Activated CD4-positive, alpha-beta T cell treated with anti-CD3 and anti-CD28 coated beads, Interleukin-2, amount 50 U/mL, for 48 hours (primary cell): ENCODE measurements at places on chromosomes 16 and 17.
A peak's percentile ranks its signal among the peaks of the same experiment; 100 is the strongest.

GRCh38 chr17:83152745-83153611, 73.6 kb downstream of the METRNL start:
- DNase-seq: no peak

DNA sequence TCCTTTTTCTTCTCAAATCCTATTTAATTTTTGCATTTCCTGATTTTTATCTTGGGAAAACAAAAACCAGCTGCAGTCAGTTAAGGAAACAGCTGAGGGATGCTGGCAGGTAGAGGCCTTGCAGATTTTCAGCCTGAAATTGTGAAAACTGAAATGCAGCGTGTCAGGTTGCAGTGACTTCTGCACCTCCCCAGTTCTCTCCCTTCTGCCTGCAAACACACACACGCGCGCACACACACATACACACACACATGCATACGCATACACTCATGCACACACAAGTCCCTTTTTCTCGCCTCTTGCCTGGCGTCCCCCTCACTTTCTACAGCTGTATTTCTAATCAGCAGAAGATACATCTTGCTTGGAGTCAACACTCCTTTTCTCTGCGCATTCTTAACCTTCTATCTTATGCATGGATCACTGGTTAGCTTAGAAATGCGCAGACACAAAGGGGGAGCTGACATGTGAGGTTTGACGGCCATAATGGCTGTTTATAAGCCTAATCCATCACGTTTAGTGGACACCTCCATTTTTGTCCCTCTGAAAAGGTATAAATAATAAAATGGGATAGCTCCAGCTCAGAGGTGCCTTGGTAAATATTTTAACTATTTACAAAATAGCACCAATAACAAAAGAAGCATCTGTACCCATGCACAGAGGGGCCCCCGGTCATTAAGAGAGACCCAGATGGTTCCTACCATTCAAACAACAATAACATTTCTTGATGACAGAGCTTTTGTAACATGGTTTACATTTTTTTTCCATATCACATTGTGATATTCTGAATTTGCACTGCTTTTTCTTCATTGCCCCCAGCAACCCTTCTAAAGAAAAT, 392.1 kb upstream of the SALL1 start:
- DNase-seq: no peak

DNA sequence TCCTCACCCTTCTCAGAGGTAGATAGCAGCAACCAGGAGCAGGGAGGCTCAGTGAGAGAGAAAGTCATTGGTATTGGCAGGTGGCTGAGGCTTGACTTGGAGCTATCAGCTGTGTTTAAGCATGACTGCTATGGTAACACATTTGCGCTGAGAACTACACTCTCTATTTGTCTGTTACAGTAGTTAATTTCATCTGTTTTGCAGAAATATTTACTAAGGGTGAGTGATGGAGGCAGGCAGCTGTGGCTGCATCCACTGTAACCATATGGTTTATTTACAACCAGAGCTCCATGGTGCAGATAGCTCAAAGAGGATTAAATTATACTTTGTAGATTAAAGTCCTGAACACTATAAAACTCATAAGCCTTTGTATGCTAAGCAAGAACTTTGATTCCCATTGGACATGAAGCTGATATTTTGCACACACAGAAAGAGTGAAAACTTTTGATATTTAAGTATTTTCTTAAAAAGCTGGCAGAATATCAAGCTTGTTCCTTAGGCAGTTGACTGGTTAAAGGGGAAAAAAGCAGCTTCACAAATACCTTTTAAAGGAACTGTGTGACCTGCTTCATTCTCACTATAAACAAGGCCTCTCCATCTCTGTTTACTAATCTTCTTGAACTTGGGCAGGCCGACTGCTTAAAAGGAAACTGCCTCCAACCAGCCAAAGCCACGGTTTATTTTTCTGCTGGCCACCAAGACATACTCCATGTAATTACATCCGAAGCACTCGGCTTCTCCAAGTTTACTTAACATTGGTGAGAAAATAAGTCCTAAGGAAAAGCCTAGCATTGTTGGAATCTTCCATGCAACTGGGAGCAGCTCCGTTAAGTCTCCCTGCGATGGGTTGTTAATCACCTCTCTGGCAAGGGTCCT, 299.8 kb upstream of the ZFHX3 start:
- DNase-seq: no peak

GRCh38 chr17:57410169-57410568, 153.8 kb downstream of the MSI2 start:
- DNase-seq: no peak

DNA sequence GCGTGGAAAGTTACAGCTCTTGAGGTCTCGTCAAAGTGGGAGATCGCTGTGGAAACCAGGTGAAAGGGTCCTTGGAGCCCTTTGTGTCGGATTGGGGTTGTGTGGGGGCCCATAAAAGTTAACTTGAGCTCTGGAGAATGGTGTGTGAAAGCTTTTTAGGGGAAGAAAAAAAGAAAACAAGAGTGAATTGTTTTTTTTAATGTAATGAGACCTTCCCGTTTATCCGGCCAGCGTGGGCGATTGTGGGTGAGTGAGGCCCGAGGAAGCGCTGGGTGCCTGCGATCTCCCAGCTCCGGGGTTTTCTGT, 150.6 kb downstream of the MSI2 start:
- DNase-seq: no peak

- no peak for DNase-seq
Measured at GRCh38 chr17:75892556-75893224, 4.1 kb downstream of the TRIM65 start.

GRCh38 chr17:37082311-37082860, 133.6 kb downstream of the AATF start:
- DNase-seq: no peak

DNA sequence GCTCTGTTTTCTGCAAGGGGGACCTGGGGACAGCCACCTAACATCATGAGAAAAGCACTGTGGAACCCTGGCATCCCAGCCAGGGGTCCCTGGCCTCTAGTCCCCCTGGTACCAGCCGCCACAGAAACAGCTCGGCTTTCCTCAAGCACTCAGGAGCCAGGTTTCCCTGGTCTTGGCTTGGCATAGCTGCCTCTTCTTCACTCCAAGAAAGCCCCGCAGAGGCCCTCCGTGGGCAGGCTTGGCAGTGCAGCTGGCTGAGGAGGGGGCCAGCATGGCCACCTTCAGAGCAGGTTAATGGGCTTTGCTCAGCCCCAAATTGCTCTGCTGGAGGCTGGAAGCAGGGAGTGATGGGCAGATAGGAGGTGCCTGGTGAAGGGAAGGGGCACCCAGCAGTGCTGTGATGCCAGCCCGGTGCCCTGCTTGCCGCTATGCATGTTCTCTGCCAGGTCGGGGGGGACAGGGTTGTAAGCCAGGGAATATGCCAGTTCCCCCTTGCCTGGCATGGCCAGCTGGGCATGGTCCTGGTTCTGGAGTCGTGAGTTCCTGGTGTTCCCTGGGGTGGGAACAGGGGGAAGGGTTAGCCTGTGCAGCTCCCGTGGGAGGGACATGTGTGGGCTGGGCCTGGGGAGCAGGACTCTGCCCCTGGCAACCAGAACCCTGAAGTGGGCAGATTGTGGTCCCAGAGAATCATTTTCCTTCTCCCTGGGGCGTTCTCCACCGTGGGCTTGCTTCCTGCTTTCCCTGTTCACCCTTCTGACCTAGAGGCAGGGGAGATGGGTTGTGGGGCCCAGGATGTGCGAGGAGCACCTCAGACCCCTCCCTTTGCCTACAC, 3.2 kb downstream of the ANKRD13B start:
- no peak for DNase-seq

DNA sequence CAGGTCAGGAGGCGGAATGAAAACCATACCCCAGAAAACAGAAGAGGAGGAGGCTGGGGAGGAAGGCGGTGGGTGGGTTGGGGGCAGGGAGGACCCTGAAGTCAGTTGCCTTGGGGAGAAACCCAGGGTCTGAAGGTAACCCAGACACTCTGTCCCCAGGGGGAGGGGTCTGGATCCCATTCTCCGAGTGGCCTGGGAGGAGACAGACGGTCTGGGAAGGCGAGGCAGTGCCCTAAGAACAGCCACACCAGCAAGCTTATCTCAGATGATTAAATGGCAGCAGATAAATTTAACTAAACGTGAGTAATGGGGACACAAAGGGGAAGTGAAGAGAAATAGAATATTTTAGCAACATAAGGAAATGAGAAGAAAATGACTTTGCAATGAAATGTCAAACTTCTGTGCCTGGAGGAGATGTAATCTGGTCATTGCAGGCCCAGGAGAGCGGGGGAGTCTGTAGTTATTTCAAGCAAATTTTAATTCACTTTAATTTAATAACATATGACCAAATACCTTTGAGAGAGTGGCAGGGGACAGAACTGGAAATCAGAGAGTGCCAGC, 21.4 kb upstream of the ZFP90 start:
- no peak for DNase-seq

- DNase-seq: peak; percentile 68
Measured at GRCh38 chr17:35089586-35090296, 26.2 kb upstream of the RFFL start.

DNA sequence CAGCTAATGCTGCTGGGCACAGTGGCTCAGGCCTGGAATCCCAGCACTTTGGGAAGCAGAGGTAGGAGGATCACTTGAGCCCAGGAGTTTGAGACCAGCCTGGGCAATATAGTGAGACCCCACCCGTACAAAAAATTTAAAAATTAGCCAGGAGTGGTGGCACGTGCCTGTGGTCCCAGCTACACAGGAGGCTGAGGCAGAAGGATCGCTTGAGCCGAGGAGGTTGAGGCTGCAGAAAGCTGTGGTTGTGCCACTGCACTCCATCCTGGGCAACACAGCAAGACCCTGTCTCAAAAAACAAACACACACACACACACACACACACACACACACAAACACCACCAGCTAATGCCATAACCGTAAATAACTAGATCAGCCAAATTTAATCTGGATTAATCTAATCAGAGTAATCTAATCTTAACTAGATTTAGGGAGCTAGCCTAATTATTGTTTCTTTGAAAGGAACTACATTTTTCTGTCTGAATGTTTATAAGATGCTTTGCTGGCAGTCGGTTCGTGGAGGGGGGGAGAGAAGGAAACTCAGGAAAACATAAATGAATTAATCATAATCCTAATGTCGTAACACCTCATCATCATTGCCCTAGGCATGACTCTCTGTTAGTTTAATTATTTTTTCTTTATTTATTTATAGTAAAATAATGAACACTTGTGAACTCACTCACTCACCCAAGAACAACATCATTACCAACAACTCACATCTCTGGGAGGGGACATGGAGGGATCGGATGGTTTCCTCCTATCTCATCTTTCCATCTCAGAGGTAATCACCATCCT, 12.5 kb upstream of the RBBP6 start:
- DNase-seq: no peak

DNA sequence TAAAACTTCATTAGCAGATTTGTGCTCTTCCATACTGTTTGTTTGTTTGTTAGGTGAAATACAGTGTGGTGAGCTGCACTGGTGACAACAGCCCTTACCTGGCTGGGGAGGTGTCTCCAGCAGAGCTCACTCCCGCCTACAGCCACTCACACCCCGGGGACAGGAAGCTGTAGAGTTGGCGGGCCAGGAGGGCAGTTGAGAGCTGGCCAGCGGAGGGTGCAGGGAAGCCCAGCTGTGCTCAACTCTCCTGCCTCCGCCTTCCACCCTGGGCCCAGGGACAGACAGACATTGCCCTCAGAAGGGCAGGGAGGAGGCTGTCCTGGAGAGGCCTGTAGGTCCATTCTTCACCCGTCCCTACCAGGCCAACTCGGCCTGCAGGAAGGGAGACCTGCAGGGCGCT, 48.6 kb upstream of the PVALEF start:
- no peak for DNase-seq

DNA sequence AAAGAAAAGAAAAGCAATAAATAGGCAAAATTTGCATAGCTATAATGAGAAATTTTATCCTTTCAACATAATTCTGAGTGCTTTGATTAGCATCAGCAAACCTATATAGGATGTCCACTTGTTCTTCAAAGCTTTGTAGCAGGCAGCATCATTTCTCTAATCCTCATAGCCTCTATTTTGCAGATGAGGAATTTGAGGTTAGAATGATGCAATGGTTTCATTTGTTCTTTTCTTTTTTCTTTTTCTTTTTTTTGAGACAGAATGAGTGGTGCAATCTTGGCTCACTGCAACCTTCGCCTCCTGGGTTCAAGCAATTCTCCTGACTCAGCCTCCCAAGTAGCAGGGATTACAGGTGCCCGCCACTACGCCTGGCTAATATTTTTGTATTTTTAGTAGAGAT, 594.4 kb downstream of the TOX3 start:
- no peak for DNase-seq

GRCh38 chr17:63311416-63311937, 134.6 kb downstream of the CYB561 start:
- no peak for DNase-seq

DNA sequence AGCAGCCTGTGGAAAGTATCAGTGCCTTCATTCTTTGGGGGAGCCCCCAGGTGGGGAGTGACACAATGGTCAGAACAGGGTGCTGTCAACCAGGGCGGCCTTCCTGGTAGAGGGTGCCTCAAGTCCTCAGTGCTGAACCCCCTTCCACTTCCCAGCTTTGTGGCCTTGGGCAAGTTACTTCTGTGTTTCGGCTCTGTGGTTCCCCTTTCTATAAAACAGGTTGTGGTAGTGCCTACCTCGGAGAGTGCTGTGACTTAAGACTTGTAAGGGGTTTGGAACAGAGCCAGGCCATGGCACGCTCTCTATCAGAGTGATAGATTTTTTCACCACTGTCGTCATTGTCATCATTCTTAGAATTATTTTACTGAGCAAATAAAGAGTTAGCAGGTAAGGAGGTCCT, 141.1 kb downstream of the CCDC182 start:
- DNase-seq: peak; percentile 74

DNA sequence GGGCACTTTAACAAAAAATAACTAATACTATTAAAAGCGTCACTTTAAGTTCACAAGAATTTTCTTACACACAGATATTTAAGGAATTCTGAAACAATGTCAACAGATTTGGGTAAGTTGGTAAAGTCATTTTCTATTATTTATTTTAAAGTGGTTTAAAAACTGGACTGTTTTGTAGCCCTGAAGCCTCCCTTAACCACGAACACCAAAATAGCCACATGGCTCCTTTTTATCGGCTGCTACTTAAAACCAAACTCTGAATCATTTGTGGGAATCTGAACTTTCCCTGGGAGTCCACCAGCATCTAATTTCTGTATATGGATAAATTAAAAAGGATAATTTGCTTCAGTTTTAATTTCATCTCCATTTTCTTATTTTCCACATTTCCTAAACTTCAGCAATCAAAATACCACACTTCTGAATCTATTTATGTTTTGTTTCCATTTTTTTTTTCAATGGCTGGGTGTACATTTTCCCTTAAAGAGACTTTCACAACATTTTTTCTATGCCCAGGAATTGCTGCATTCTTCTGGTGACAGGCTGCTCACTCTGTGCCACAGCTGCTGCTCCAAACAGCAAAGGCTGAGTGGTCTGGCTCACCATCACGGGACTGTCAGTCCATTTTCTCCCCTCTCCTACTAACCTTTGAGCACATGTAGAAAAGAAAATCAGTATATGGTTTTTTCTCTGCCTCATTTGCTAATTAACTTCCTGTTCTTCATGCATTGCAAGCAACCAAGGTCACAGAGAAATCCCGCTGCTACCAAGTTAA, 255.5 kb upstream of the KCNJ16 start:
- DNase-seq: no peak

DNA sequence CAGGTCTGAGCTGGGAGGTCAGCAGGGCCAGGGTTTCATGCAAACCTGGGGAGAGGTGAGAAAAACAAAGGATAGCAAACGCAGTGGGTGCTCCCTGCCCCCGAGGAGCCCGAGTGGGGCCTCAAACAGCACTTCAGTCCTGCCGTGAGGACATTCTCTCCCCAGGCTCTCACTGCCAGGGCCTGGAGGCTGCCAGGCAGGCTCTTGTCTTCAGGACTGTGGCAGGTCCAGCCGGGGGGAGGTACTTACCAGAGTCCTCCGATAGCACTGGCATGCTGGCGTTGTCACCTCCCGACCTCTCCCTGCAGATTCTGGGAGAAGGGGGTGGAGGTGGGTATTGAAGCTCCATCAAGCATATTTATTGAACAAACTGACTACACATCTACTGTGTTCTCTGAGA, 1.3 kb downstream of the MPP3 start:
- no peak for DNase-seq
